ENCODE measurements at places on chromosomes 2 and 18. TPM values are rescaled to one million over a fixed set of nuclear protein-coding genes. Genes with fewer than 3 reads are reported as not detected.

Gene FER1L5
- not detected for total RNA-seq

Gene KLHL30
- not detected for total RNA-seq

Gene CHST9
- not detected for total RNA-seq

Gene OR6B2
- total RNA-seq = not detected

Gene RESP18
- not detected for total RNA-seq

All from T-helper 2 cell treated with Interferon-gamma antibody and Interleukin-4, amounts not matched to agents 100 ng/mL and 5 ng/mL, for 36 hours (primary cell).